ENCODE measurements at places on chromosomes 1 and 21.

- DNase-seq, result peak; percentile 43
These were observed 5.1 kb upstream of the LAMTOR5 start for GRCh38 chr1:110412576-110412975.

GRCh38 chr1:218466341-218467010, 121.3 kb downstream of the TGFB2 start:
- DNase-seq, result no peak

GRCh38 chr1:179145521-179145920, 63.7 kb downstream of the TOR3A start:
- no peak for DNase-seq

GRCh38 chr1:14182856-14183255, 415.6 kb upstream of the KAZN start:
- DNase-seq, result no peak

DNA sequence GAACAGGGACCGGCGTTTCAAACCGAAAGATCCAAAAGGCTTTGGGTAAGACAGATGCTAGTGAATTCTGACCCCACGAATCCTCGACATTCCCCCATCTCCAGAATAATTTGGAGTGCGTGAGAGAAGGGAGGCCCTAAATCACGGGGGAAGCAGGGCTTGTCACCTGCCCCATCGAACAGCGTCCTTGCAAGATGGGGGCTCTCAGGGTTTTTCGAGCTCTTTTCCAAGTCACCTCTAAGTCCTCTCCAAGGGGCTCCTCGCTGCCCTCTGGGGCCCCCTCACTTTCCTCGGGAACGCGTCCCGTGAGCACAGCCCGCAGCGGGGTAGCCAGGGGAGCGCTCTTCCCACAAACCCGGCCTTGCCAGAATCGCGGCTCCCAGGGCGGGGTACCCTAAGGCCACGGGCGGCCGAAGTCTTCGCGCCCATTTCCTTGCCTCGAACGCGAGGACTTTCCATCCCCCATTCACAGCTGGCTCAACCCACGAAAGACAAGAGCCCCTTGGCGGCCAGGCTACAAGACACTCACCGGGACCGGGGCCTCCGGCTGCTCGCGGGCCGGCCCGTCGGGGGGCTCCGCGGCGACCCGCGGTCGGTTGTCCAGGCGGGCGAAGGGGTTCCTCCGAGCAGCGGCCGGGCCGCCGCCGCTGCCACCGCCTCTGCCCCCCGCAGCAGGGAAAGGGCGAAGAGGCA, 546 bp downstream of the DONSON start:
- no peak for DNase-seq

DNA sequence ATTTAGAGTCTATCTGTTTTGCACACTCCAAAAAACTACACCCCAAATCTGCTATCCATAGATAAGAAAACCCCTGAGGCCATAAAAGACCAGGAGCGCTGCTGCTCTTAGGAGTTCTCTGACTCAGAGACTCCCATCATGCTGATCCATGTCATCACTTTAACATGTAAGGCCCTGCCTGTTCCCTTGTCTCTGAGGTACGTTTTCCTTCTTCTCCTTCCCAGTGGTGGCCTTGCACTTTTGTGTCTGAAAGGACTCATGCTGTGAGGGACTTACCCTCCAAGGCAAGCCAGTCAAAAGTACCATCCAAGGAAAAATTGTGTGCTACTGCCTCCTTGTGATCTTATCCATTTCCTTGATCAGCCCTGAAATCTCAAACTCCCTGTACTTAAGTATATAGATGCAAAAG, 427.4 kb upstream of the NCAM2 start:
- DNase-seq, result no peak

DNA sequence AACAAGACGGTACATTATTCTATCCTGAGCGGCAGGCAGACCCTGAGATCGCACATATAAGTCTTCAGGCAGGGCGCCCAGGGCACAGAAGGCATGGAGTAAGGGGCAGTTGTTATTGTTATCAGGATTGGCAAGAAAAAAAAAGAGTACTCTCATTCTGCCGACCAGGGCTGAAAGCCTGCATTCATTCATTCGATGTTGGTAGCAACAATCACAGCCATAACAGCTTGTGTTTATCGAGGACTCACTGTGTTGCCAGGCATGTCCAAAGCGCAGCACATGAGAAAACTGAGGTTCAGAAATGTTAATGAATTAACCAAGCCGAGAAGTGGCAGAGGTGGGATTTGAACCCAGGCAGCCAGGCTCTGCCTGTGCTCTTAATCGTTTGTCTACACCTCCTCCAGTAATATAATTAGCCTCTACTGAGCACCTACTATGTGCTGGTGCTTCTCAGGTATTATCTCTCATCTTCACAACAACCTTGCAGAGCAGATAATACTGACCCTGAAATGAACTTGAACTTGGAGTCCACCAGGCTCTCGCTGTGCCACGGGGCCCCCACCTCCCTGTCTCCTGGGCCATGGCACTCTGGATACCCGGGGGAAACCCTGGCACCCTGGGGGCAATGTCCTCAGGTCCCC, 56.2 kb downstream of the TAS1R2 start:
- DNase-seq, result no peak

GRCh38 chr1:22619252-22619651, 17.2 kb upstream of the C1QA start:
- no peak for DNase-seq

DNA sequence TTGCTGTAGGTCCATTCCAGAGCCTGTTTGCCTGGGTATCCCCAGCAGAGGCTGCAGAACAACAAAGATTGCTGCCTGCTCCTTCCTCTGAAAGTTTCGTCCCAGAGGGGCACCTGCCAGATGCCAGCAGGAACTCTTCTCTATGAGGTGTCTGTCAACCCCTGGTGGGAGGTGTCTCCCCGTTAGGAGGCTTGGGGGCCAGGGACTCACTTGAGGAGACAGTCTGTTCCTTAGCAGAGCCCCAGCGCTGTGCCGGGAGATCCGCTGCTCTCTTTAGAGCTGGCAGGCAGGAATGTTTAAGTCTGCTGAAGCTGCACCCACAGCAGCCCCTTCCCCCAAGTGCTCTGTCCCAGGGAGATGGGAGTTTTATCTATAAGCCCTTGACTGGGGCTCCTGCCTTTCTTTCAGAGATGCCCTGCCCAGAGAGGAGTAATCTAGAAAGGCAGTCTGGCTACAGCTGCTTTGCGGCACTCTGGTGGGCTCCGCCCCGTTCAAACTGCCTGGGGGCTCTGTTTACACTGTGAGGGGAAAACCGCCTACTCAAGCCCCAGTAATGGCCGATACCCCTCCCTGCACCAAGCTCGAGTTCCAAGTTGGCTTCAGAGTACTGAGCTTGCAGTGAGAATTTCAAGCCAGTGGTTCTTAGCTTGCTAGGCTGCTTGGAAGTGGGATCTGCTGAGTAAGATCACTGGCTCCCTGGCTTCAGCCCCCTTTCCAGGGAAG, 8.7 kb upstream of the SLC25A24 start:
- DNase-seq, result no peak

GRCh38 chr1:209993061-209993830, 55.2 kb downstream of the SYT14 start:
- no peak for DNase-seq

GRCh38 chr1:157088607-157089006, 11.0 kb downstream of the ETV3L start:
- no peak for DNase-seq

DNA sequence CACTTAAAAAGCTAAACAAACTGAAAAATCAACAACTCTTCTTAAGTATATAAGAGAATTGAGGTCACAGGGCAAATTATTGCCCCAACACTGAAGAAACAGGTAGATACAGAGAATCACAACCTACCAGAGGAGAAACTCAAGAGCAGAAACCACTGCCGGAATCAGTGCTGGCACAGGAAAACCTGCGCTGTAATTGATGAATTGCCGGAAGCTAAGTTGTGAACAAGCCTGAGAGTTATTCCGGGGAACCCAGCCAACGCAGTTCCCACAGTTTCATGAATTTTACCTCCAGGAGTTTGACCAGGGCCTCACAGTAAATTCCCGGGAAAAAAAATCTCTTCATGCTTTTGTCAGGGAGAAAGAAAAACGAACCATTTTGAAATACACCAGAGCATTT, 657.1 kb upstream of the BRINP3 start:
- DNase-seq, result no peak

GRCh38 chr1:43932786-43933385, 715 bp upstream of the ARTN start:
- DNase-seq, result no peak

- DNase-seq, result no peak
These were observed 136.7 kb downstream of the ADSS2 start for GRCh38 chr1:244314921-244315559.

GRCh38 chr1:58412071-58412580, 134.4 kb downstream of the OMA1 start:
- no peak for DNase-seq

DNA sequence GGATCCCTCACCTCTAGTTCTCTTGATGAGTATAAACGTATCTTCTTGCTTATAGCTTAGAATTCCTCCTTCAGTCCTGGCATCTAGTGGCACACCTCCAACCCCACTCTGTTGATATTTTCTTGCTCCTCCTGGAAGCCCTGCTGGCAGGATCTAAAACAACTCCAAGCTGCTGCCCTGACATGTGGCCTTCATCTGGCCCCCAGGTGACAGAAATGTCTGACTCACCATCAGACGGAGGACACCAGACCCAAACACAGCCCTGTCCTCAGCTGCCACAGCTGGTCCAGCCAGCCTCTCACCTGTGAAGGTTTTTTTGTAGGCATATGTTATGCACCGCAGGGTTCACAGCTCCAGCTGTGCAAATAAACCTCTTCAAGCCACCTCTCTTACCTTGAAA, 53.4 kb downstream of the KRTAP19-8 start:
- DNase-seq, result no peak

DNA sequence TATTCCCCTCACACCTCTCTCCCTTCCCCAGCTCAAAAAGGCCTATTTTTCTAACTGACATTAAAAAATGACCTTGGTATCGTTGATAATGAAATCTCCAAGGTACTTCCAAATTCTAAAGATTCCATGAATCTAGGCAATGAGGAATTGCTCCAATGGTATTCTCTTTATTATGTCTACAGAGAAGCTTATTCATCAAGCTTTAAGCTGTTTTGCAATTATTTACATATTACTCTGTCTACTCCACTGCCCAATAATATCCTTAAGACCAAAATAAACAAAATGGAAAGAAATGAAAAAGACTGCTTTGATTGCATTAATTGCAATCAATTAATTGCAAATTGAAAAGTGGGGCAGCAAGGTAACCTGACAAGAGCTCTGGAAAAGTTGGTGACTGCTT, 7.9 kb downstream of the PLPP3 start:
- no peak for DNase-seq

DNA sequence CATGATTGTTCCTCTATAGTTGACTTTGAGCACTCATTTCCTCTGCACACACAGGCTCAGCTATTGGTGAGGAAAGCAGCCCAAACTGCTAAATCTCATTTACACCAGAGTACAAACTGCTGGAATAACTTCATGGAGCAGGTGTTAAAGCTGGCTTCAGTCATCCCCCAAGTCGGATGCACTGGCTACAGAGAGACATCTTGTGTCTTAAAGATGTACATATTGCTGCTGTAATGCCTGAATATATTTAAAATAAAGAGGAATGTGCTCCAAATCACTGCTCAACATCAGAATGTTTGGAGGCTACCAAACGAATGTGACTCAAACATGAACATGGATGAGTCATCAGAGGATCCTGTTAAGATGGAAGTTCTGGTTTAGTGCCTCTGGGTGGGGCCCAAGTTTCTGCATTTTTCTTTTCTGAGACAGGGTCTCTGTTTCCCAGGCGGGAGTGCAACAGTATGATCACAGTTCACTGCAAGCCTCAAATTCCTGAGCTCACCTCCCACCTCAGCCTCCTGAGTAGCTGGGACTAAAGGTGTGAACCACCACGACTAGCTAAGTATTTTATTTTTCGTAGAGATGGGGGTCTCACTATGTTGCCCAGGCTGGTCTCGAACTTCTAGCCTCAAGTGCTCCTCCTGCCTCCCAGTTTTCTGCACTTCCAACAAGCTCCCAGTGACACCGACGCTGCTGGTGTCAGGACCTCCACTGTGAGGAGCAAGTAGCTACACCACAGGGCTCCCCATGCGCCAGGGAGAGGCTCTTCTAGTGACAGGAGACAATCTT, 79.0 kb upstream of the KRTAP19-8 start:
- no peak for DNase-seq

GRCh38 chr1:54950006-54950368, 30.4 kb upstream of the TMEM61 start:
- DNase-seq, result no peak

GRCh38 chr1:24596401-24596880, 40.6 kb downstream of the NCMAP start:
- no peak for DNase-seq

DNA sequence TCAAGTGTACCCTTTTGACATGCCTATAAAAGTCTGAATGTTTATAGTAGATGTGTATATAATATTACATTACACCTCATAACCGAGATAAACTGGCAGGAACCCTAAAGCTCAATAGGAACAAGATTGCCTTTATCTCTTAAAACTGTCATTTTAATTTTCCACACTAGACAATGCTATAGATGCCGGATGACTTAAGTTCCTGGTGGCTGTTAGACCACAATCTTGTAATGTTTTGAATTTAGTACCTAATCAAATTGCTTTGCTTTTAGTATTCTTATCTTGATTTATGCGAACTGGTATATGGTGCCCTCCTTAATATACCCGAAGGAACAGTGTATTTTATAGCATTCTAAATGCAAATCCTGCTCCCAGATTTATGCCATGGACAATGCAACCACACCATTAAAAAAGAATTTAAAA, 1397.0 kb upstream of the ADGRL4 start:
- no peak for DNase-seq

- DNase-seq, result no peak
These were observed 11.6 kb downstream of the SDCCAG8 start for GRCh38 chr1:243267471-243267880.

- no peak for DNase-seq
These were observed 121.3 kb downstream of the GRIK3 start for GRCh38 chr1:36913016-36913415.

All from NCI-H1930 (cell line).